ENCODE measurements at places on chromosomes 2 and 18. TPM values are rescaled to one million over a fixed set of nuclear protein-coding genes. Genes with fewer than 3 reads are reported as not detected.
A peak's percentile ranks its signal among the peaks of the same experiment; 100 is the strongest.

GRCh38 chr18:79708412-79708811, 28.8 kb downstream of the CTDP1 start:
- DNase-seq, result no peak

- no peak for DNase-seq
Observed at GRCh38 chr2:168300460-168300859, 53.1 kb upstream of the STK39 start.

- no peak for DNase-seq
Observed at GRCh38 chr2:177243476-177243875, 21.1 kb downstream of the NFE2L2 start.

DNA sequence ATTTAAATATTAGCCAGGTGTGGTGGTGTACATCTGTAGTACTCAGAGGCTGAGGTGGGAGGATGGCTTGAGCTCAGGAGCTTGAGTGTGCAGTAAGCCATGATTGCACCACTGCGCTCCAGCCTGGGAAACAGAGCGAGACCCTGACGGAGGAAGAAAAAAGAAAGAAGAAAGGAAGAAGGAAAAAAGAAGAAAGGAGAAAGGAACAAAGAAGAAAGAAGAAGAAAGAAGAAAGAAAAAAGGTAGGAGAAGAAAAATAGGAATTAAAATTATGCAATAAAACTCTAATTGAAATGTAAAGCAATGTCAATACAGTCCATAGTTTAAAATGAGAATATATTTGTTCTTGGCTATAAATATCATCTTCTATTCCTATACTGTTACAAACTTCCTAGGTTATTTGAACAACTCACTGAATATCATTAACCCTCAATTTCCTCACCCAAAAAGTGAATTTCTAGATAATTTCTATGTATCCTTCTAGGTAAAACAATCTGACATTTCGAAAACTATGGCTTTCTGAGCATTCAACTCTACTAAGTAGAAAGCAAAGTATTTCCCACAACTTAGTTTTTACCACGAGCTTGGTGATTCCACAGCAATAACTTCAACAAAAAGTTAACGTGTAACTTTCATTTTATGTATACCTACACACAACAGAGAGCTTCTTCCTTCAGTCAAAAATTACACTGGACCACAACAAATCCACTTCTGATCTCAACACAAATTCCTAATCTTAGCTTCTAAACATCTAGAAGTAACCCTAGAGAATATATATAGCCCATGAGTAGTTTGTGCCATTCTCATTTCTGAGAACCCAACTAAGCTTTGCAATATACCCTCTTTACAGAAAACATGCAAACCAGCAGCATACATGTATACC, 19.7 kb downstream of the LPIN2 start:
- DNase-seq, result no peak

The CABYR gene
- polyA plus RNA-seq, result 1.1 TPM

DNA sequence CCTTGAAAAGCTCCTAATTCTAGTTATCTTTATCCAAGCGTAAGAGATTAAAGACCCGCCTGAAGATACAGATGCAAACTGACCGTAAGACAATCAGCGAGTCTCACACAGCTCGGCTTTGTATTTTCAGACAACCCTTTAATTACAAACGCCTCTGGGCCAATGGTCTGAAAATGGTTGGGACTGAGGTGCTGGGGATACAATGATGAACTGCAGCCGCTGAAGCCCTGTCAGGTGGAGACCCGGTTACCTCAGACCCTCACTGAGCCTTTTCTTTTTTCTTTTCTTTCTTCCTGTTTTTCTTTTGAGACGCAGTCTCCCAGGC, 715 bp upstream of the CFAP36 start:
- peak; percentile 37 for DNase-seq

The PTCD3 gene
- polyA plus RNA-seq, result 9.1 TPM

DNA sequence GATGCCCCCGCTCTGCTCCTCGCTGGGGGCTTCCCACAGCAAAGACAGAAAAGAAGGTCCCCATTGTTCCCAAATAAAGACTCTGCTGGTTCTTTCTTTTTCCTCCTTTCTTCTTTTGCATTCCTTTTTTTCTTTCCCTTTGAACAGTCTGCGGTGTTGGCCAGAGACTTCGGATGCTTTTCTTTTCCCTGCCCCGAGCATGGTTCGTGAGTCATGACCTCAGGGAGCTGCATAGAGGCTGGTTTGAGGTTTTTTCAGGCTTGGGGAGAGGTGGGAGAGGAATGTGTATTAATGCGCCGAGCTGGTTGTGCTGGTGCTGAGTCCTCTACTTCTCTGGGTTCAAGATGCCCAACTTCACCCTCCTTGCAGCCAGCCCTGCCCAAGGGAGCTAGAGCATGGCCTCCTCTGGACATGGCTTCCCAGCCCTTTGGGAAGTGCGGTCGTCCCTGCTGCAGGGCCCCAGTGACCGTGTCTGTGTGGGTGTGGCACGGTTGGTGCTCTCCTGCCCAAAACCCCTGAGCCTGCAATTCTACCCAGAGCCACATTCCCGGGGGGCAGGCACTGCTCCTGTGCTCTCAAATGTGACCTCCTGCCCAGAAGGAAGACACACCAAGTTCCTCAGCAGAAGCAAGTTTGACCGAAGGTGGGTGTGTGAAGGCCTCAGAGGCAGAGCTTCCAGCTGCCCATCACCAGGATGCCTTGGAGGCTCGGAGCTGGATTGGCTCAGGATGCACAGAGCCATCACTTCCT, 9.0 kb upstream of the ARHGEF4 start:
- no peak for DNase-seq

- DNase-seq, result no peak
Observed at GRCh38 chr18:13611601-13612195, 114.7 kb downstream of the FAM210A start.

GRCh38 chr2:9394816-9395215, 28.5 kb downstream of the ITGB1BP1 start:
- no peak for DNase-seq

- no peak for DNase-seq
Observed at GRCh38 chr2:235868224-235868623, 300.0 kb downstream of the GBX2 start.

GRCh38 chr2:172888714-172889669, 153.3 kb downstream of the RAPGEF4 start:
- peak; percentile 30 for DNase-seq

GRCh38 chr2:111168528-111169239, 48.0 kb downstream of the BCL2L11 start:
- DNase-seq, result peak; percentile 80

DNA sequence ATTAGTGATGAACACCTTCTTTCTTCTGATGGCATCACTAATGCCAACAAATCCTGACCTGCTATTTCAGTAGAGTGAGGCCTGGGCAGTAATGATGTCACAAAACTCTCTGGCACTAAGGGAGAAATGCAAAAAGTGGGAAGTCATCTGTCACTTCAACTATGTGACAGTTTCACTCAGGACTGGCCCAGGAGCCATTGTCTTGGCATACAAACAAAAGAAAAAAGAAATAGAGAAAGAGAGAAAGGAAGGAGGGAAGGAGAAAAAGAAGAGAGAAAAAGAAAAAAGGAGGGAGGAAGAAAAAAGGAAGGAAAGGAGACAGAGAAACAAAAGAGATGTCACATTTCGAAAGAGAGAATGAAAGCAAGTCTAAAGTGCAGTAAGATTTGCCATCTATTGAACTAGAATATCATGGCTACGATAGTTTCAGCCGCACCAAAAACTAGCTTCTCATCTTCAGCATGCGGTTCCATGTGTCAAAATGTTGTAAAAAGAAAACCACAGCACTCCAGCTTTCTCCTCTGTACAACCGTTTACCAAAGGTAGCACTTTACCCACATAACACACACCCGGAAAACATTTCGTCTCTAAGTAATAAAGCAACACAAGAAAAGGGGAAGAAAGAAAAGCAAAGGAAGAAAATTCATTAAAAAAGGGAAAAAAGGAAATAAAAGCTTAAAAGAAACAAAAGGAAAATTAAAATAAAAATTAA, 50.1 kb downstream of the CD226 start:
- no peak for DNase-seq

- DNase-seq, result no peak
Observed at GRCh38 chr18:55838841-55839240, 250.8 kb upstream of the TCF4 start.

DNA sequence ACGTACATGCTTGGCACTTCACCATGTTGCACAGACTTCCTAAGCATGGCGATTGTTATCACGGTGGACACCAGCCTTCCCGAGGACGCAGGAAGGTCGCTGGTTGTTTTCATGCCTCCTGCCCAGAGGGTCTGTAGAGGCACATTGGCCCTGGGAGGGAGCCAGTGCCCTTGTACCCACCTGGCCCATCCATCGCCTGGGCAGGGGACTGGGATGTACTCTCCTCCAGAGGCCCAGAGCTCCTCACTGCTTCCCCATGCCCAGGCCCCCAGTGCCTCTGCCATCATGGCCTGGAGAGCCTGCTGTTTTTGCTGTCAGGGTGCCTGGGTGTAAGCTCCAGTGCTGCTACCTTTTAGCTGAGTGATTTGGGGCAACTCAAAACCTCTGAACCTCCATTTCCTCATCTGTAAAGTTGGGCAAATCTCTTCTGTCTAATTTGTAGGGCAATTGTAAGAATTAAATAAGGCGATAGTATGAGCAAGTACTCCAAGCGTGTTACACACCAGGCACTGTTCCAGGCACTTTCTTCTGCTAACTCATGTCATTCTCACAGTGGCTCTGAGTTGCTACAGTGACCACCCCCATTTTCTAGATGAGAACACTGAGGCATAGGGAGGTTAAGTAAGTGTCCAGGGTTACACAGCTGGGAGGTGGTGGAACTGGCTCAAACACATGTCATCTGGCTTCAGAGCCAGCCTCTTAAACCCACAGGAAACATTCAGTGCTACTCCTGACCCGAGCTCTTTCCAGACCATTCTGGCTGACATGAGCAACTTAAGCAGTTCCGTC, 45.3 kb downstream of the GREB1 start:
- no peak for DNase-seq

GRCh38 chr18:9823805-9824473, 61.8 kb upstream of the TXNDC2 start:
- DNase-seq, result no peak

DNA sequence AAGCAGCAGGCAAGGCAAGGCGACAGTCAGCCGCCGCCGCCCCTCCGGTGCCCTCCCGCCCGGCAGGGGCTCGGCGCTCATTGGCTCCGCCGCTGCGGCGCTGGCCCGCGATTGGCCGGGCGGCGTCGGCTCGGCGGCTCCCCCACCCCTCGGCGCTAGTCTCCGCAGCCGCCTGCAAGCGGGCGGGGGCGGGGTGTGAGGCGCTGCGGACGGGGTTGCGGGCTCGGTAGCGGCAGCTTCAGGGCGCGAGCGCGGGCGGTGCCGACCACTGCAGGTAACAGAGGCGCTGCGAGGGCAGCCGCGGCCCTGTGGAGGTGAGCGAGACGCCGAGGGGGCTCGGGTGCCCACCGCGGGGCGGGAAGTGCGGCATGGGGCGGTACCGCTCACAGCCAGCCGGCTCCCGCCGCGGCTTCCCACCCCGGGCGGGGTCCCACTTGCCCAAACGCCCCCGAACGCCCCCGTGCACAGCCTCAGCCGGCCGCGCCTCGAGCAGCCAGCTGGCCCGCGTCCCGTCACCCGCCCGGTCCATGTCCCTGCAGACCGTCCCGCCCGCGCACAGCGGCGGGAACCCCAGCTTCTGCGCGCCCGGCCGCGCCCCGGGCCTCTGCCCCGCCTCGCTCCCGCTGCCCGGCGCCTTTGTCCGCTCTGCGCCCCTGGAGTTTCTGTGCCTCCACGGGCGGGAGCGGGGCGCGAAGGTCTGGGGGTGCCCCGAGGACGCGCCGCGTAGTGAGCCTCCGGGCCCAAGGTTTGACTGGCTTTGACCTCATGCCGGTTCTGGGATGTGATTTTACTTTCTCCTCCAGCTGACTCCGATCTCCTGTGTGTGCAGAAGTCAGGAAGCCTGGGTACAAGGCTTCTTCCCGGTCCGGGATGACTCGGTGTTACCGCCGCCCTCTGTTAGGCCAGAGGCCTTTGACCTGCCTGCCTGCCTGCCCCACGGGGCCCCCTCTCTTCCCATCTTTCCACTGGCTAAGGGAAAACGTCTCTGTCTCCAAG, at the start of gene SANBR:
Gene SANBR, plus strand, starts transcription at position 158 of the 996 bp plus-strand sequence. CDS start 4,480 bp downstream, outside the sequence.
- DNase-seq, result peak; percentile 97

- no peak for DNase-seq
Observed at GRCh38 chr2:113406114-113406513, 31.4 kb upstream of the ZNG1B start.

The TUBA3E gene
- polyA plus RNA-seq, result not detected

The RGPD4 gene
- not detected for polyA plus RNA-seq

DNA sequence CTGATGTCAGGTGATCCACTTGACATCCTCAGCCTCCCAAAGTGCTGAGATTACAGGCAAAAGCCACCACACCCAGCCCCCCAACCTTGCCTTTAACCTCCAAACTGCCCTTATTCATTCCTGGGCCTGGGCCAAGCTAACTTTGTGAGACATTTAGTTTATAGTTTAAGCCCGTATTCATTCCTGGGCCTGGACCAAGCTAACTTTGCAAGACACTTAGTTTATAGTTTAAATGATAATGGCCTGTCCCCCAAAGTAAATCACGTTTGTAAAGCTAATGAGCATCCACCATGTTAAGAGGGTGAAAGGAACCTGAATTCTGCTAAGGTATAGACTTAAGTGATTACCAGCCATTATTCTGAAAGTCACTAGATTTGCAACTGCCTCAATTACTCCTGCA, 68.7 kb downstream of the NEURL3 start:
- no peak for DNase-seq

- no peak for DNase-seq
Observed at GRCh38 chr2:18708203-18708715, 118.9 kb upstream of the NT5C1B start.

DNA sequence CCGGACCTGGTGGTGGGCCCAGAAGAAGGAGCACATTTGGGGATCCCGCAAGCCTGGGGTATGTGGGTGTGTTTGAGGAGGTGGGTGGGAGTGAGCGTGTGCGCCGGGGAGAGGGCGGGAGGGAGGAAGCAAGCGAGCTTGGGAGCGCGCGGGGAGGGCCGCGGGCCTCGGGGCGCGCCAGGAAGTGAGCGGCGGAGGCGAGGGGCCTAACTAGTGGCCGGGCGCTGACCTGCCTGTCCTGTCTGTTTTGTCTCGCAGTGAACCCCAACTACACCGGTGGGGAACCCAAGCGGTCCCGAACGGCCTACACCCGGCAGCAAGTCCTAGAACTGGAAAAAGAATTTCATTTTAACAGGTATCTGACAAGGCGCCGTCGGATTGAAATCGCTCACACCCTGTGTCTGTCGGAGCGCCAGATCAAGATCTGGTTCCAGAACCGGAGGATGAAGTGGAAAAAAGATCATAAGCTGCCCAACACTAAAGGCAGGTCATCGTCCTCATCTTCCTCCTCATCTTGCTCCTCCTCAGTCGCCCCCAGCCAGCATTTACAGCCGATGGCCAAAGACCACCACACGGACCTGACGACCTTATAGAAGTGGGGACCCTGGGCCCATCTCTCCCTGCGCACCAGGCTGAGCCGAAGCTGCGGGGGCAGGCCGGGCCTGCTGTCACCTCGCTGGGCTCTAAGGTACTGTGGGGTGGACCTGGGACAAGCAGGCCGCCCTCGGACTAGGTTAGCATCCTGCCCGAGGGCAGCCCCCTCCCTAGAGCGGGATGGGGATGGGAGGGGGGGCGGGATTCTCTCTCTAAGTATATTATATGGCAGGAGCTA, 1.2 kb downstream of the HOXD4 start:
- peak; percentile 17 for DNase-seq

The THUMPD2 gene
- polyA plus RNA-seq, result 9.3 TPM

- no peak for DNase-seq
Observed at GRCh38 chr2:230737791-230738226, 25.2 kb downstream of the CAB39 start.

All from stomach (tissue), 19 donors.